T-helper 22 cell (primary cell): ENCODE measurements at places on chromosomes 16 and 17.

GRCh38 chr16:56594292-56594619, 4.9 kb downstream of the MT3 start:
- DNase-seq: no peak

GRCh38 chr17:39118674-39119419, 32.6 kb downstream of the PLXDC1 start:
- DNase-seq: no peak

DNA sequence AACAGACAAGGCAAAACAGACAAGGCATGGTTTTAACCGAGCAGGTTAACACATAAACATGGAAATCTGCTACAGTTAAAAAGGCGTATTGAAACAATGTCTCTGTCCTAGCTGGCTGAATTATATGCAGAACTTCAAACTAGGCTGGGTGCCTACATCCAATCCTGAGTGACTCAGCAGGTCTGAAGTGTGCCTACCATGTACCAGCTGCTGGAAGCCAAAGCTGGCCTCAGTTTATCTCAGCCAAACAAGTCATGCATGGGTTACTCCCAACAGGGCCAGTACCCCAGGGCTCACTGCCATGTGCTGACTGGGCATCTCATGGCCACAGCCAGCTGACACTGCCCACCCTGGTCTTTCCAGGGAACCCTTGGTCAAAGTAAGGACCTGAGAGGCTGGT, 4.0 kb downstream of the C1QBP start:
- no peak for DNase-seq

DNA sequence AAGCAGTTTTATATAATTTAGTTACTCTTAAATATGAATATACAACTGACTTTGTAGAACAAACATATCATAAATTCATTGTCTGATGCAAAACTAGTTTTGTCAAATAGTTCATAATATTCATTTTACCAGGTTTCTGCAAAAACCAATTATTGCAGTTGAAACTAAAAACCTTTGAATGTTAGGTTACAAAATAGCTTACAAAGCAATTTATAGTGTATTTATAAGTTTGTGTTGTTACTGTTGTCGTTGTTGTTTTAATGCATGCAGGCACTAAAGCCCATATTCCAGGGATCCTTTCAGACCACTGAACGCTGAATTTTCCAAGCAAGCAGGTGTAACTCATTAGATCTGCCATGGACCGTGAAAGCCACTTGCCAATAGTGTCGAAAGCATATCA, 427.6 kb downstream of the ZFHX3 start:
- no peak for DNase-seq

DNA sequence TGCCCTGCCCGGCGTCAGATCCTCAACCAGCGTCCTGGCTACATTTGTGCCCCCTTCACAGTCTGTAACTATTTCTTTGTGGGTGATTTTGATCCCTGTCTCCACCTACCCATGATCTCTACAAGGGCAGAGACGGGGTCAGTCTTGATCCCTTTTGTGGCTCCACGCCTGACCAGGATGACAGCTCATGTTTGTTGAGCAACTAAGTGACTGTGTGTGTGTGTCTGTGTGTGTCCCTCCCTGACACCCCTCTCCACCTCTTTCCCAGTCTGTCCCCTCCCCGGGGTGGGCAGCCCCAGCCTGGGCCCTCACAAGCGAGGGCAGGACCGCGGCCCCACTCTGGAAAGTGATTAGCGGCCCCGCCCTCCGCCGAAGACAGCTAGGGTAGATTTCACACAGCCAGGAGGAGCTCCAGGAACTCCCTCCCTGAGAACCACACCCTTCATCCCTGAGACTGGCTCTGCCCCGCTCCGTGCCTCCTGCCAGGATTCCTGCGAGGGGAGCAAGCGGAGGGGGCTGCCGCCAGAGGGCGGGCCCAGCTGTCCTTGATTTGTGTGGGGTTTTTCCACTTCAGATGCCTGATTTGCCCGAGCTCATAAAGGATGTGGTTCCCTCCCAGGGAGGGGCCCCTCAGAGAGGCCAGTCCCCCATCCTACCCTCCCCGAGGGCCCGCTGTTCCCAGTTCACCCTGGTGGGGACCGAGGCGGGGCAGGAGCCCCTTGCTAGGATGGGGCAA, 5.3 kb upstream of the HS3ST6 start:
- no peak for DNase-seq

- no peak for DNase-seq
Measured at GRCh38 chr16:83717814-83718213, 90.0 kb upstream of the HSBP1 start.

- DNase-seq: no peak
Measured at GRCh38 chr17:66312912-66313311, 10.5 kb downstream of the PRKCA start.

DNA sequence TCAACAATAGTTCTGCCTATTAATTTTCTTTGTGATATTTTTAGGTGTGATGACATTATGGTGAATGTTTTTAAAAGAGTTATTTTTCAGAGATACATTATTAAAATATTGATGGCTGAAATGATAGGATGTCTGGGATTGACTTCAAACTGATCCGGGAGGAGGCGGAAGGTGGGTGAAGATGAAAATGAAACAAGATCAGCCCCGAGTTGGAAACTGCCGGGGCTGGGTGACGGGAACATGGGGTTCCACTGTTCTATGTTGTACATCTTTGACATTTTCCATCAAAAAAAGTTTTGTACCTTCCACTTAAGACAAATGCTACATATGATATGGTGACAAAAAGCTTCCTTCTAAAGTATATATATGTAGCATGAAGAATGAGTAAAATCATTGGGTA, 336.9 kb downstream of the XYLT1 start:
- DNase-seq: no peak

- DNase-seq: no peak
Measured at GRCh38 chr17:74759941-74760340, 11.5 kb downstream of the NHERF1 start.

GRCh38 chr16:5042574-5043171, 8.9 kb upstream of the NAGPA start:
- DNase-seq: no peak

DNA sequence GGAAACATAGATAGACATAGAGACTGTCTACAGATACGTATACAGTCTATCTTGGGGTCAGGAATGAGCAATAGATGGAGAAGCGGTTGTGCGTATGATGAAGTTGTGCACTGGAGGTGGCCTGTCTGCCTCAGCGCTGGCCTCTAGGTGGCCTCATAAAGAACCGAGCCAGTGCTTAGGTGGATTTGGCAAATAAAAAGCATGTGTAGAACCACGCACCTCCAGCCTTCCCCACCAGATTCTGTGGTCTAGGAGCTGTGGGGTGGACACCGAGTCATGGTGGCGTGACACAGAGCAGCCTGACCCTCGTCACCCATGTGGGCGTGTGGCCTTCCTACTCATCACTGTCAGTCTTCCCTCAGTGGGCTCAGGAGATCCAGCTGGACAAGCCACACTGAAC, 34.0 kb downstream of the PGS1 start:
- no peak for DNase-seq

DNA sequence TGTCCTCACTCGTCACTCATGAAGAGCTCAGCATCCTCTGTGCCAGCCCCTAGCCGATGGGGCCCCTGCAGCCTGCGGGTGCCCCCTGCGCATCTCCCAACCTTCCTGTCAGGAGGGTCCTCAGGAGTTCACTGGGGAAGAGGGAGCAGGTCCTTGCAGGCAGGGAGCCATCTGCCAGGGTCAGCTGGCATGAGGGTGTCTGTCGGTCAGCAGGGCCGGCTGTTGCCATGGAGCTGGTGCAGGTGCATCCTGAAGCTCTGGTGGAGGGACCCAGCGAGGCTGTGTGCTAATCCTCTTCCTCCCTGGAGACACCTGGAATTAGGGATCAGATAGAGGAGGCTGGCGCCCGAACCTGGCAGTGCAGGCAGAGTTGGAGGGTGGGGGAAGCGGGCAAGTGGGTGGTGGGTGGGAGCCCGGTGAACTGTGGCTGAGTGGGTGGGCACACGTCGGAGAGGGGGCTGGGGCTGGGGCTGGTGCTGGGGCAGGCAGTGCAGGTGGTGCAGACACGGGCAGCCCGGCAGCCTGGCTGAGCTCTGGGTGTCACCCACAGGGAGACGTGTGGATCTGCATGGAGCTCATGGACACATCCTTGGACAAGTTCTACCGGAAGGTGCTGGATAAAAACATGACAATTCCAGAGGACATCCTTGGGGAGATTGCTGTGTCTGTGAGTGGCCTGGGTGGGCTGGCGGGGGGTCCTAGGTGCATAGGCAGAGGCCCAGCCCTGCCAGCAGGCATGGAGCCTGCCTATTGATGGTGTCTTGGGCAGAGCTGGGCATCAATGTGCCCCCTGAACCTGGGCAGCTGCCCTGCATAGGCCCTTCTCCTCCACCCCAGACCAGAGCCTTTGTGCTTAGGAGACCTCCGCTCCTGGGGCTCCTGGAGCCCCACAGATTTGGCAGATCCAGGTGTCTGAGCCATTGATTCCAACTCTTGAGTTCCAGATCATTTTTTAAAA, 17.4 kb downstream of the MAP2K3 start:
- DNase-seq: no peak
